NCI-H1694 (cell line): ENCODE measurements at places on chromosomes 1 and 21.

GRCh38 chr1:178055779-178056471, 38.0 kb upstream of the RASAL2 start:
- no peak for DNase-seq

DNA sequence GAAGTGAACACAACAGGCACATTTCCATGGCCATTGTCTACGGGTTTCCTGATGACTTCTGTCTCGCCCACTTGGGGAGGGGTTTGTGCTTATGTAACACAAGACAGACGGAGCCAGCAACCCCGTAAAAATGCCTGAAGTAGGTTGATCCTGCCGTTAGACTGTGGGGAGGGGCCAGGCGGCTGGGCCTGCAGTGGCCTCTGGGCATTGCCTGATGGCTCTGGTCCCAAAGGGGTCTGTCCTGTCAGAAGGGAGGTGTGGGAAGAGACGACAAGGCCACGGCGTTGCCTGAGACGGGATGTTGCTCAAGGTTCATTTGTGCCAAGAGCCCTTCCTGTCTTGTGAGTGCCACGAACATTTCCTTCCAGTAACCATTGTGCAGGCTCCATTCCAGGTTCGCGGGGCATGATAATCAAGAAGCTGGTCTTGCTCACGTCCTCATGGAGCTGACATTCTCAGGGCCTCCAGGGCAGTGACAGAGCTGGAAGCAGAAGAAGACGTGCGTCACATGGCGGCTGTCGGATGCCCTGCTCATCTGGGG, 44.7 kb downstream of the ABCG1 start:
- no peak for DNase-seq

DNA sequence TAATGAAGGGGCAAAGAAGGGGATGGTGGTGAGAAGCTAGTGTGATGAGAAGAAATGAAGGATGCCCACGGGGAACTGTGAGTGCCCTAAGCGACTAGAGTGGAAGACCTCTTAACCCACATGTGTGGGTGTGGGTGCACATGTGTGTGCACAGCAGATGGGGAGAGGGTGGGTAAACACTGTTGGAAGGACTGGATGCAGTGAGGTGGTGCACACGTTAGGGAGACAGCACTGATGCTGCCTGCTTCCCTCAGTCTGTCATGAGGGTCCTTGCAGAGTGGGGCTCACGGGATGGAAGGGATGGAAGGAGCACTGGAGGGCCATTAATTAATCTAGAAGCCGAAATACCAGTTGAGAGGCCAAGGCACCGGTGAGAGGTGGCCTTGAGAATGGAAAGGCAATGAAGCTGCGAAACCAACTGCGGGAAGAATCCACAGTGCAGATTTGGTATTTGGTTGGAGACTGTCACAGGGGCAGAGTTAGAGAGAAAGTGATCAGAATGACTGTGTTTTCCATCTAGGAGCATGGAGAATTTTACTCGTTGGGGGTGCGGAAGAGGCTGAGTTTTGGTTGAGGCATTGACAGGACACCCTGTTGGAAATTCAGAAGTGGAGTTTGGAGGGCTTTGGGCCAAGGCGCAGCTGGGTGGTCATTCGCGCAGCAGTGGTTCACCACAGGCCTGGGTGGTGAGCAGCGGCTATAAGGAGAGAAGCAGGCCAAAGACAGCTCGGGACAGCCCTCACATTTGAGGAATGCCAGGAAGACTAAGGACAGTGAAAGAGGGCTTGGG, 15.8 kb downstream of the RCSD1 start:
- no peak for DNase-seq

- no peak for DNase-seq
Measured at GRCh38 chr1:8653878-8654277, 163.6 kb downstream of the RERE start.

GRCh38 chr1:115980998-115981993, 5.0 kb downstream of the SLC22A15 start:
- DNase-seq, result peak; percentile 13

DNA sequence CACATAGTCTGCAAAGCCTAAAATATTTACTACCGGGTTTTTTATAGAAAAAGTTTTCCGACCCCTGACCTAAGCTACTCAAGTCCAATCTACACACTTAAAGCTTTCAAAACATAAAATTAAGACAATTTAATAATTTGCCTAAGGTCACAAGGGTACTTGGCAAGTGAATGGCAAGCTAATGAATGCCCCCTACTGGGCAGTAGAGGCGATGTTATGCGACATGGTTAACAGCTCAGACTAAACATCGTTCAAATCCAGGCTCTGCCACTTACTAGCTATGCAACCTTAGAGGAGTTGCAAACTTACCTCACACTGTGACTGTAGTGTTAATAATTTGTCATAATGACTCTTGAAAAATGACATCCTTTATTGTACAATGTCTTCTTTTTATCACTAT, 317.2 kb upstream of the NFIA start:
- peak; percentile 14 for DNase-seq

- DNase-seq, result no peak
Measured at GRCh38 chr1:160972939-160973338, 18.3 kb upstream of the ITLN2 start.

DNA sequence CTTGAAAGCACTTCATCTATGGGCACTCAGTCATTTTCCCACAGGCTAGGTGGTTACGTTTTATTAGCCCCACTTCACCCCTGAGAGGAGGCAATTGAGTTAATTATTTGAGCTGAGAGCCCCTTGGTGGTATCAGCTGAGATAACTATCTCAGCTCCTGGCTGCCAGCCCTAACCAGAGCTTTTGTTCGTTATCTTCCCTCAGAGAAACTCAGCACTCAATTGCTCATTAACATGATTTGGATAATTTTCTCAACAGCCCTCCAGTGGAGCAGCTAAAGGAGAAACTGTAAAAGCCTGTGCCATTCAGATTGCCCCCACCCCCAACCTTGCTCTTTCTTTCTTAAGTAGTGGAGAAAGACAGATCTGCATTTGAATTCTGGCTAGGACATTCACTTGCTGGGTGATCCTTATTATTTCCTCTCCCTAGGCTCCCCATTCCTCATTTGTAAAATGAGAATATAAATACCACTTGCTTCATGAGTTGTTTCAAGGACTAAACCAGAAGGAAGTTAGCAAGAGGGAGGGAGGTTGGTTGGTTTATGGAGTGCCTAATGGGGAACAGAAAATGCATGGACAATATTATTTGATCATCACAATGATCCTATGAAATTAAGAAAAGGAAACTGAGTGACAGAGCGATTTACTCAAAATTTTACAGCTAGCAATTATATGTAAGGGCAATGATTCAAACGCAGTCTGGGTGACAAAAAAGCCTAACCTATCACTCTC, 218.7 kb upstream of the FGGY start:
- DNase-seq, result no peak

GRCh38 chr1:229808272-229808671, 182.2 kb downstream of the URB2 start:
- no peak for DNase-seq

DNA sequence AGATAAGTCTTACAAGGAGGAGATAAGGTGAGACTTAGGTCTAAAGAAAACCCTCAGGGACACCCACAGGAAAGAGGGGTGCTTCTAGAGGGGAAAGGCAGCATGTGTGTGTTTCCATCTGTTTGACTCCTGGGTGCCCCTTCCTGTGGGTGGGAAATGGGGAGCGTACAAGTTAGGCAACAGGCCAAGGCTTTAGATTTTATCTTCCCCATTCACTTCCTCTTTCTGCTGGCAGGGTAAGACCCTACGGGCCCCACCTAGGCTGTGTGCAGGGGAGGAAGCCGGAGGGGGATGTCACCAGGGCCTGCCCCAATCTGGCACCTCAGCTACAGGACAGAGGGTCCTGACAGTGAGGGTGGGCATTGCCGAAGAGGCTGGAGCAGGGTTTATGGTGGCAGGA, 2.5 kb upstream of the OLIG1 start:
- DNase-seq, result no peak

- DNase-seq, result no peak
Measured at GRCh38 chr1:25051504-25051903, 121.4 kb upstream of the RUNX3 start.

DNA sequence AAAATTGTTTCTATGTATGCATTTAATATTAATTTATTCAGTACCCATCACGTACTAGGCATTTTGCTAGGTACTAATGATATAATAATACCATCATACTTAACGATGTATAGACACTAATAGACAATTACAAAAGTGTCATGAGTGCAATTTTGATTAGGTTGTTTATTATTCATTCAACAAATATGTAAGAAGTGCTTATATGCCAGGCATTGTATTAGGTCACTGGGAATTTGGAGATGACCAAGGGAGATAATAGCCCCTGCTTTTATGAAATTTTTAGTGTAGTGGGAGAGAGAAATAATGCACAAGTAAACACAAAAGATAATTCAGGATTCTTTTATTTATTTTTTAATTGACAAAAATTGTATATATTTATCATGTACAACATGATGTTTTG, 18.6 kb downstream of the C1orf185 start:
- DNase-seq, result no peak

DNA sequence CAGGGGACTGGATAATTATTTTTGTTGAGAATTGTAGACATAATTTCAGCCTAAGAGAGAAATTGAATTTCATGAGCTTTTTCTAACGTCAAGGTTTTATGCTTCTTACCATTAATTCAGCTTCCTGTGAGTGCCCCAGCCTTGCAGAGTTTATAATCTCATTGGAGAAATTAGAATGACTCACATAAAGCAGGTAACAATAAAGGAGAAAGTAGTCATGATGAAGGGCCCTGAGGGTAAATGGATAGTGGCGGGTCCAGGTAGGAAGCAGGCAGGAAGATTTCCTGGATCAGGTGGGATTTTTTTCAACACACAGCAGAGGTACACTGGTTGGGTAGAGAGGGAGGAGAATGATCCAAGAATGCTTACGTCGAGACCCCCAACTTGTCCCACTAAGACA, 311.4 kb downstream of the BARHL2 start:
- no peak for DNase-seq

DNA sequence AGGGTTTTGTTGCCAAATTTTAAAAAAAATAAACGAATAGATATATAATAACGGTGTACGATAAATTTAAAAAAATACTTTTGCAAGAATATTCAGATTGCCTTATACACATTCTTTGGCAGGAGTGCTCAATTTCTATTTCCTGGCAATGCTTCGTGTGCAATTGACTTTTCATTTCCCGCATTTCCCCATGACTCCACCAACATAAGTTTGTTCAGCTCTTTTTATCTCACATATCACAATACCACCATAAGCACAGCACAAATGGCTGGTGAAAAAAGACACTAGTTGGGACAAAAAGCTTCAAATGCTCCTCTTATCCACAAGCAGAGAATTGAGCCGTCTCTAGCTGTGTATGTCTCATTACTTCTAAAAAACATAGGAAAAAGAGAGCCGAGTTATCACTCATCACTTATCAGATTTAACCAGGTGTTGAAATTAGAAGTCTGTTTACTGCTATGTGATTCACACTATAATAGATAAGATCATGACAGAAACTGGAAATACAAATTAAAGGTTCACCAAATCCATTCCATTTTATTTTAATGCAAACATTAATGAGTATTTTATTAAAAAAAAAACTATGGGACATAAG, 28.9 kb upstream of the RGS1 start:
- no peak for DNase-seq

DNA sequence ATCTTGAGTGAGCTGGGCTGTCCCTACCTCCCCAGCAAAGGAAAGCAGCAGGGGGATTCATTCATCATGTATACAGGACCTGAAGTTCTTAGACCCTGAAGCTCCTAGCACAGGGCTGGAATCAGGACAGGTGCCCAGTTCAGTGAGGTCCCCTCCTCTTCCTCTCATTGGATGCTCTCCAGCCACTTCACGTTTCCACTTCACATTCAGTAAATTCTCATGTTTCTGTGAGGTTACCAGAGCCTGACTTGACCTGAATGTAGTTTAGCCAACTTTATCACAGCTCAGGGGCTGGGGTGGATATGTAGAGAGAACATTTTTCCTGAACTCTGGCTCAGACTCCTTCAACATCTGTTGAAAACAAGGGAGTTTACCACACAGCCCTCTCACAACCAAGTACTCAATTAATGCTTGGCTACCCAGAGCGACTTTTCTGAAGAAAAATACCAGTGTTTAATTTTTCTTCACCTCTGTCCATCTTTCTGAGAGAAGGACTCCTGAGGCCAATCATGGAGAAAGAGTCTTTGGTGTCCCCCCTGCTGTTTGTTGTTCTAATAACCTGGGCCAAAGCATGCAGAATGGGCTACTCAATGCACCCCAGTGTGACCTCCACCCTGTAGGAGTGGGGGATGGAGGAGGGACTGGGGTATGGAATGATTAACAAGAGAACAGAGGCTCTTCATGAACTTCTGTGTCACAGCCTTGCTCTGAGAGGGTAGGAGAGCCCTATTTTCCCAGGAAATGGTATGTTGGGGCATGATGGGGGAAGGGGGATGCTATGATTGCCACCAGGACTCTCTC, 108.3 kb upstream of the FGGY start:
- DNase-seq, result no peak

DNA sequence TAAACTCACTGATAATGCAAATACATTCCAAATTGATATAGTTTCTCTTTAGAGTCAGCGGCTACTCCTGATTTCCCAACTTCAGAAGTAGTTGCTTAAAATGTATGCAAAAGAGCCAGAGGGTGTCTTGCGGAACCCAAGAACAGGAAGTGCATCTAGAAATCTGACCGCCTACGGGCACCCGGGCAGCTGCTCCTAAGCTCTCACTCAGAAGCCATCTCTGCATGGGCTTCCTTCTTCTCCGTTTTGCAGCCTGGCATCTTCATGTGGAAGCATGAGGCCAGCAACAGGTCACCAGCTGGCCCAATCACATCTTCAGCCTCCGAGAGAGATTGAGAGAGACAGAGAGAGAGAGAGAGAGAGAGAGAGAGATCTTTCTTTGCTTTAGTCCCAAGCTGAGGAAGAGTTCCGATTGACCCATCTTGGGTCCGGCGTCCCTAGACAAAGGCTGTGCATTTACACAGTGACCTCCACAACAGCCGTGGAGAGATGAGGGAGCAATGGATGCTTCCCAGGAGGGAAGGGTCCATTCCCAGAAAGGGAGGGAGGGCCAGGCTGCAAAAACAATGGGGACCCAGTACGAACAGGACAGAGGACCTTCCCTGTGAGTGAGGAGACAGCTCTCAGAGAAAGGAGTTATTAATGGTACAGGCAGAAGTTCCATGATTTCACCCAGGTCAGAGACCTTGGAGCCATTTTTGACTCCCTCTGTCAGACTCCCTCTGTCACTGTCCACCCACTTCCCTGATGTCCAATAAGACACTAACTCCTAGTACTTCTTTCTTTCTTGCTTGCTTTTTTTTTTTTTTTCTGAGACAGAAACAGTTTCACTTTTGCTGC, 28.2 kb upstream of the SLC30A1 start:
- no peak for DNase-seq

DNA sequence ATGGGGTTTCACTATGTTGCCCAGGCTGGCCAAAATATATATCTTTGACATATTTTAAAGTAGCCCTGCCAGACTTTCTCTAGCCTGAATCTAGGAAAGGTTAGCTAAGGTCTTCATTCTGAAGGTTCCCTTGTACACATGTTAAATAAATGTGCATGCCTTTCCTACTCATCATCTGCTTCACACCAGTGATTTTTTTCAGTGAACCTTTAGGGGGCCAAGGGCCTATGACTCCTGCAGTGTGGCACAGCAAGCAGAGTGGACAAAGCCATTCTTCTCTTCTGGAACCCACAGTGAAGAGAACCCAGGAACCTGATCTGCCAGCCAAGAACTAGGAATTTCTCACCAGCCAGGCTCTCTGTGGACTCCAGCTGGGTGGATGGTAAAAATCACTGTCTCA, 22.9 kb downstream of the CBR1 start:
- DNase-seq, result no peak
